NCI-H446 treated with DMSO at 0.1 percent for 48 hours (cell line): ENCODE measurements at places on chromosomes 1 and 21.

DNA sequence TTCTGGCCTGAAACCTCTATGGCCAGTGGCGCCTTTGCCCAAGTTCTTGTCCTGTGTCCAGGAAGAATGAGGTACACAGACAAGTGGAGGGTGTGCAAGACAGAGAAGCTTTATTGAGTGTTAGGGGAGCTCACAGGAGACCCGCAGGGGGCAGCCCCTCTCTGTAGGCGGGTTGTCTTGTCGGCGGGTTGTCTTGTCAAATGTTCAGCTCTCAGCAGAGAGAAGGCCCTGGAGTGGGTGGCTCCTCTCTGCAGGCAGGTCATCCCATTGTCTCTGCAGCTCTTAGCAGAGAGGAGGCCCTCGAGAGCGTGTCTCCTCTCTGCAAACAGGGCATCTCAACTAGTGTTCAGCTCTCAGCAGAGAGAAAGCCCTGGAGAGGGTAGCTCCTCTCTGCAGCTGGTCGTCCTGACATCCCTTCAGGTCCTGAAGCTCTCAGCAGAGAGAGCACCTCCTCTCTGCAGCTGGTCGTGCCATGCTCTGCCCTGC lies 11.0 kb downstream of the COL6A2 start:
- DNase-seq, result no peak

DNA sequence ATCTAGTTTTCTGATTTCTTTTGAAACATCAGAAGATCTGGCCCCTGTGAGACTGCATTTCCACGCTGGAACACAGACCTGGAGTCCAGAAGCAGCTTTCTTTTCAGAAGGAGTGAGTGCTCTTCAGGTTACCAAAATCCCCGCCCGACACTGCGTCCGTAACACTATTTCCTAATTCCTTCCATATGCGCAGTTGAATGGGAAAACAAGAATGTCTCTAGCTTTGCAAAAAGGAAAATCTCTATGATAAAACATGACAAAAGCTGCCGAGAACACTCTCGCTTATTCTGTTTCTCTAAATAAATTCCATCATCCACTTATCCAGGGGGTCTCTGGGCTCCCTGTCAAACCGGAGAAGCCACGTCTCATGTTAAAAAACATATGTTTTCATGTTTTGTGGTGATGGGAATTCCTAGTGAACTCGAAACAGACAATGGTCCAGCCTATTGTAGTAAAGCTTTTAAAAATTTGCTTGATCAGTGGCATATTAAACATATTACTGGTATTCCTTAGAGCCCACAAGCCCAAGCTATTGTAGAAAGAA lies 67.7 kb downstream of the PLD5 start:
- DNase-seq, result no peak

DNA sequence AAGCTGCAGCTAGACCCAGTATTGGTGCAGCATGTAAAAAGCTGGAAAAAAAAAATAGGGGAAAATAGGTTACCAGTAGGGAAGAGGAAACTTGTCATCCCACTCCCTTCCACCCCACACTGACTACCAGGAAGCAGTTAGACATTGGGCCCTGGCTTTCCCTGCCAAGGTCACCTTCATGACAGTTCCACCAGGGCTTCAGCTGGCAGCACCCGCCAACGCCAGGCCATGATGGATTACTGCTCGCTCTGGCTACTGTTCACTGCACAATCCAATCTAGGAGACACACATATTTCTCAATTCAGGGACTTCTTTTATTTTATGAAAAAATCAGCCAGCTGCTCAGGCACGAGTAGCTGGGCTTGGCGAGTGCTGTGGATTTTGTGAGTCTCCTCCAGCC lies 127.7 kb downstream of the DMRTA2 start:
- no peak for DNase-seq

DNA sequence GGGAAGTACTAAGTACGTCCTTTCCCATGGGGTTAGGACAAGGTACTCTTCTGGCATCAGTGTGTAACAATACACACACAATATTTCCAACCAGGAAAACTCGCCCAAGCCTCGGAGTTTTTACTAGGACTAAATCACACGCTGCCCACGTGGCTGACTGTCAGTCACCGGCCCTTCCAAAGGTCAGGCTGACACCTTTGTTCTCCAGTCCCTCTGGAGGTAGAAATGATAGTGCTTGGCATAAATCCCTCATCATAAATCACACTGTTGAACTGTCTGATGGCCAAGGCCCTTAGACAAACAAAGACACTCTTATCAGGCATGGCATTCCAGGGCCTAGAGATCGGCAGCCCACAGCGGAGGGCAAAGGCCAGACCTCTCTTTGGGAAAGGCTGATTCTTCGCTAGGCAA lies 16.9 kb upstream of the SLAMF9 start:
- DNase-seq, result no peak

GRCh38 chr1:93701629-93702028 lies 20.0 kb upstream of the BCAR3 start:
- DNase-seq, result no peak

DNA sequence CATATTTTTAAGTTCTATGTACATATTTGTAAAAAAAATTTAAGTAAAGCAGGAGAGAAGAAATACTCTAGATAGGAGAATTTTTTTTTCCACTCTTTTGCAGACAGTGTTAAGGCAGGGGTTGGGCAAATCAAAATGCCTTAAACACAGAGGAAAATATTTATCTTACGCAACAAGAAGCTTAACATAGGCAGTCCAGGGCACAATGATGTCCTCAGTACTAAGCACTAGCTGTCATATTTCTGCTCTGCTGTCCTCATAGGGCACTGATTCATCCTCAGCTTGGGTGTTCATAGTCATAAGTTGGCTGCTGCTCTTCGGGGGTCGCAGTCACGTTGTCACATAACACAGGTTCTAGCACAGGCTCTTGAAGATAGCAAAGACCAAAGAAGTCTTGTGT lies 247.4 kb downstream of the PTBP2 start:
- DNase-seq, result no peak

DNA sequence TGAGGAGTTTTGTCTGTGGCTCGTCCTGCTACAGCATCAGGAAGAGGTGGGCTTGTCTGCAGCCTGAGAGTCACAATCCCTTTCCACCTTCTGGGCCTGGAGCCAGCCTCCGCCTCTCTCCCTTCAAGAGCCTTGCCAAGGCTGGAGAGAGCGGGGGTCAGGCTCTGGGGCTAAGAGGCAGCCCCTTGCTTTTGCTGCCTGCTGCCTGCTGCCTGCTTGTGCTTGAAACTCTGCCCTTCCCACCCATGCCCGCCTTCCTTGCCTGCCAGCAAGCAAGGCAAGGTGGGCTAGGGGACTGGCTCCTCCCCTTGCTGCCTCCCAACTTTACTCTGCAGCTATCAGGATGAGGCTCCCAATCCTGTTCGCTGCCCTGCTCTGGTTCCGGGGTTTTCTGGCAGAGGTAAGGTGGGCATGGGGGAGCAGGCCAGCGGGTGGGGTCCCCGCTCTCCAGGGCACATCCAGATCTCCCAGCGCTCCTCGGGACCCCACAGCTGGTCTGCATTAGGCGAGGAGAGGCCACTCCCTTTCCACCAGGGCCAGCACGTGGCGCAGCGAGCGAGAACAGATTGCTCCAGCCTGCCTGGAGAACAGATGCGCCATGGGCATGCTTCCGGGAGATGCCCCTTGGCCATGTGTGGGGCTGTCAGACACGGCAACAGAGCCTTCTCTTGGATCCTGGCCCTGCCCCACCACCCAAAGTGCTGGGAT lies 7.5 kb upstream of the PTPN7 start:
- peak; percentile 61 for DNase-seq

- no peak for DNase-seq
Measured at GRCh38 chr1:116956378-116956777, 45.2 kb upstream of the CD101 start.

DNA sequence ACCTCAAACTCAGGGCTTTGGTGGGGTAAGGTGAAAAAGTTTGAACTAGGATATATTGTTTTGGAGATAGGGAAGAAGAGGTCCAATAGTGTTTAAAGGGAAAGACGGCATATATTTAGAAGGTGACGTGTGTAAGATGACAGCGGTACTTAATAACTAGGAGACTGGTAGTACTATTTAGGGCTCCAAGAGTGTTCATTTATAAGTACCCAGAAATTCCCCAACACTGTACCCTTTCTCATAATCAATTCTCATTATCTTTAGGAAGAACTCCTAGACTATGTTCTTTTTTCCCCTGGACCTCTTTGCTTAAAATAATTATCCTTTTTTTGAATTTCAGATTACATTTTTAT lies 1.5 kb downstream of the LYPLAL1 start:
- DNase-seq, result no peak

GRCh38 chr1:207713529-207713928 lies 38.3 kb upstream of the CD46 start:
- DNase-seq, result no peak

- no peak for DNase-seq
Measured at GRCh38 chr21:41366522-41367151, 4.8 kb downstream of the MX2 start.

DNA sequence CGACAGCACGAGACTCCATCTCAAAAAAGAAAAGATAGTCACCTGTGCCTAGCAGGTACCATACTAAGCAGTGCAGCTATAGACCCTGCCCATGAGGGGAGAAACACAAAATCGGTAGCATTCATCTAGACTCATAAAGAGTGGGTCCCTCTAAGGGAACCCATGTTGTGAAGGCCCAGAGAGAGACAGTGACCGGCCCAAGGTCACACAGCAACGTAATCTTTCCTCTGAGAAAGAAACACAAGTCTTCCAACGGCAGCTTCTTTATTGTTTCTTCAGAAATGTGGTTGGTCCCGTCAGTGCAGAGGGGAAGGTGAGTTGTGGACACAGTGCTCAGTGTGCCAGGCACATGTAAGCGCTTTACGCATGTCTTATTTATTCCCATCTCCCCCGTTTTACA lies 198.6 kb upstream of the TMEM51 start:
- no peak for DNase-seq

- DNase-seq, result peak; percentile 26
Measured at GRCh38 chr1:39639305-39640130, at the start of gene HEYL. Gene HEYL (minus strand): TSS chr1:39639643. CDS start chr1:39639625, 18 bp downstream.

DNA sequence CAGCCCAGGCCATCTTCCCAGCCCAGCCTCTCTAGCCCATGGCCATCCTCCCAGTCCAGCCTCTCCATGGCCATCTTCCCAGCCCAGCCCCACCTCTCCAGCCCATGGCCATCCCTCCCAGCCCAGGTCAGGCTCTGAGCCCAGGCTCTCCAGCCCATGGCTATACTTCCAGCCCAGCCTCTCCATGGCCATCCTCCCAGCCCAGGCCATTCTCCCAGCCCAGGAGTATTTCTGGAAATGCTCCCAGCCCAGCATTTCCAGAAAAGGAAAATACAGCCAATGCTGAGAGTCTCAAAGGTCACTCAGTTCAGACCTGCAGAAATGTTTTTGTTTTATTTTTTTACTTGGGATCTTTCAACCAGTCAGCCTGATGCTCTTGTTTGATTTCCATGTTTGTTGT lies 70.0 kb upstream of the ZNF281 start:
- DNase-seq, result no peak

DNA sequence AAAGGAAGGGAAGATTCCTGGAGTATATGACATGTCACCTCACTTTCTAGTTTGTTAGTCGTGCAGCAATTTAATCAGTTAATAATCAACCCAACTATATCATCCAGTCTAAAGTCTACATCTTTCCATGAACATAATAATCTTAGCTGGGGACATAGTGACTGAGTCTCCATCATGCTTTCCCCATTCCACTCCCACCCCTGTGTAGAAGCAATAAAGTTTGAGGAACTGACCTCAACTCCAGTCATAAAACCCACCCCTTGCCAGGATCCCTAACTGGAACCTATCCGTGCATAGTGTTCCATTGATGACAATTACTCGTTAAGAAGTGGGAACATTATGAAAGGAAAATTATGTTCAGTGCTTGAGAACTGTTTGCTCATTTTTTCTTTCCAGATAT lies 48.9 kb upstream of the MROH9 start:
- DNase-seq, result no peak

GRCh38 chr1:242467556-242468145 lies 56.8 kb downstream of the PLD5 start:
- peak; percentile 60 for DNase-seq

- DNase-seq, result no peak
Measured at GRCh38 chr1:153961421-153961820, 1.9 kb downstream of the SLC39A1 start.

DNA sequence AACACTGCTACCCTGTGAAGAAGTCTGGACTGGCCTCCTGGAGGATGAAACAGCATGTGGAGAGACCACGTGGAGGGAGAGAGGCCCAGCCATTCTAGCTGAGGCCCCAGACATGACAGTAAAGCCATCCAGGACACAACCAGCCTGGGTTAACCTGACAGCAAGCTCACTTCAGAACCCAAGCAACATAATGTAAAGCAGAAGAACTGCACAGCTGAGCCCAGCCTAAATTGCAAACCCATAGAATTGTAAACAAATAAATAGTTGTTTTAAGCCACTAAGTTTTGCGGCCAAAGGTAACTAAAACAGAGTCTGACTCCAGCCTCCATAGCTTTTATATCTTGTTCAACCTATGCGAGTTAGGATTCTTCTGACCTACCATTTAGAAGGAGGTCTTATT lies 97.2 kb upstream of the L1TD1 start:
- DNase-seq, result no peak

DNA sequence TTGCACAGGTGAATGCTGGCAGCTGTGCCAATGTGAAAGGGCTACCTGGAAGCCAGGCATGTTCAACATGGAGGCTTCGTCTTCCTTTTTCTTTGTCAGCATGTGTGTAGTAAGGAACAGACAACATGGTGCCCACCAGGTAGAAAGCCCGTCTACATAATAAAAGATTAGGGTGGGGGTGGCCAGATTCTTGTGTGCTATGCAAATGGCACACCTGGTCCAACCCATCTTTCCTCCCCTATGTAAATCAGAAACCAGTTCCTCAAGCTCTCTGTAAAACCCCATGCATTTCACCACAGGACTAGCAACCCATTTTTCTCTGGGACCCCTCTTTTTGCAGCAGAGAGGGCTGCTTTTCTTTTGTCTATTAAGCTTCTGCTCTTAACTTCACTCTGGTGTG lies 72.3 kb upstream of the ZP4 start:
- DNase-seq, result no peak

DNA sequence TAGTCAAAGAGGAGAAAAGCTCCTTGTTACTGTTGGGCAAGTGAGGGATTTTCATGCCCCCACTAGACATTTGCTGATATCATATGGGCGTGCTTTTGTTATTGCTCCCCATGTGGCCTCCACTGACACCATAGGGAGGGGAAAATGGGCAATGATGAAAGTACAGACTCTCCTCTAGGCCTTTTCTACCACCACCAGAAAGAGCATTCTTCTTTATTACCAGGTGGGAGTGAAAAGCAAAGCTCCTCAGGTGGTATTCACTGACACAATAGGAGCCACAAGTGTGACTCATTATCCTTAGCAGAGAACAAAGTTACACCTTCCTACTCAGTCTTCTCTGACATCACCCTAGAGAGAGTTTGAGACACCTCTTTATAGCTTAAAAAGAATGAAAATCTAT lies 667.1 kb downstream of the LTN1 start:
- no peak for DNase-seq
